COLO829 (cell line): ENCODE measurements at places on chromosomes 16 and 17.

DNA sequence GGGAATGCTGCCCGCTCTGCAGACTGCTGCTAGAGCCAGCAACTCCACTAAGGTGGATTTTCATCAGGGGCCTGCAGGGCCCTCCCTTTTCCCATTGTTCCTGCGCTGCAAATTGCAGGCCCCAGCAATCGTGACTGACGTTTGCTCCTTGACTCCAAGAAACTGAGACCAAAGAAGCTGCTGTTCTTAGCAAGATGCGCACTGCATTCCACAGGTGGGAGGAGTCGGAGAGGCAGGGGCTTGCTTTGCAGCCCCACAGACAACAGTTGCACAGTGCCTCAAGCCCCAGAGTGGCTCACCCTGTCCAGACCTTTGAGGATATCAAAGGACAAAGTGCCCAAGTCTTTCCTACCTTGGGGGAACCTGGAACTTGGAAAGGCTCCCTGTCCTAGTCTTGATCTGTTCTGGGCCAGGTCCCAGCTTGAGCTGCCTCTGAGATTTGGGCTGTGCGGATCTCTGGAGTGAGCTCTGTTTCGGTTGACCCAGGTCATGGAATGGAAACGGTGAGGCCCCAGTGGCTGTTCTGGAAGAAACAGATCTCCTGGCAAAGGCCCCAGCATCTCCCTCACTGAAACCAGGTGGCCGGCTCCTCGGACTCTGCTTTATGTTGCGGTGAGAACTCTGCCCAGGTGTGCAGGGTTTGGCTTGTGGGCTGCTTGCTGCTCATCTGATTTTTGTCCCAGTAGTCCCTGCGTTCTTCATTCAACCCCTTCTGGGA, 24.9 kb downstream of the PLCD3 start:
- no peak for DNase-seq

GRCh38 chr17:78925662-78926555, 722 bp upstream of the TIMP2 start:
- DNase-seq = peak; percentile 73

- no peak for DNase-seq
Measured at GRCh38 chr16:84514295-84514873, 9.9 kb upstream of the MEAK7 start.

- DNase-seq = no peak
Measured at GRCh38 chr16:11956558-11956957, 8.5 kb upstream of the TNFRSF17 start.

- peak; percentile 73 for DNase-seq
Measured at GRCh38 chr16:24668481-24669061, 60.9 kb upstream of the TNRC6A start.

DNA sequence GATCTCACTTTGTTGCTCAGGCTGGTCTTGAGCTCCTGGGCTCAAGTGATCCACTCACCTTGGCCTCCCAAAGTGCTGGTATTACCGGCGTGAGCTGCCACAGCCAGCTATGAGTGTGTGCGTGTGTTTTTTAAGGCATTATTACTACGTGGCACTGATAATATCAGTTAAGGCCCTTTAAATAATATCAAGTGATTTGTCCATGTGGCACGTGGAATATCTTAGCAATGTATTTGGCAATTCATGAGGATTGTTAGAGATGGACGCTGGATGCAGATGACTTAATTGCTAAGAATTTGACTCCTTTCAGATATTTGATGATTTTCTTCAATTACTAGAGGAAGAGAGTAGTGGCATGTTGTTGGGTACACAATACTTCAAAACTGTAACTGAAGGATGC, 25.5 kb upstream of the PMP22 start:
- DNase-seq = no peak

- no peak for DNase-seq
Measured at GRCh38 chr17:81246343-81246670, 7.2 kb downstream of the NDUFAF8 start.

GRCh38 chr16:86545481-86545880, 9.6 kb downstream of the MTHFSD start:
- DNase-seq = no peak

GRCh38 chr16:58730724-58731370, 3.3 kb downstream of the GOT2 start:
- no peak for DNase-seq

DNA sequence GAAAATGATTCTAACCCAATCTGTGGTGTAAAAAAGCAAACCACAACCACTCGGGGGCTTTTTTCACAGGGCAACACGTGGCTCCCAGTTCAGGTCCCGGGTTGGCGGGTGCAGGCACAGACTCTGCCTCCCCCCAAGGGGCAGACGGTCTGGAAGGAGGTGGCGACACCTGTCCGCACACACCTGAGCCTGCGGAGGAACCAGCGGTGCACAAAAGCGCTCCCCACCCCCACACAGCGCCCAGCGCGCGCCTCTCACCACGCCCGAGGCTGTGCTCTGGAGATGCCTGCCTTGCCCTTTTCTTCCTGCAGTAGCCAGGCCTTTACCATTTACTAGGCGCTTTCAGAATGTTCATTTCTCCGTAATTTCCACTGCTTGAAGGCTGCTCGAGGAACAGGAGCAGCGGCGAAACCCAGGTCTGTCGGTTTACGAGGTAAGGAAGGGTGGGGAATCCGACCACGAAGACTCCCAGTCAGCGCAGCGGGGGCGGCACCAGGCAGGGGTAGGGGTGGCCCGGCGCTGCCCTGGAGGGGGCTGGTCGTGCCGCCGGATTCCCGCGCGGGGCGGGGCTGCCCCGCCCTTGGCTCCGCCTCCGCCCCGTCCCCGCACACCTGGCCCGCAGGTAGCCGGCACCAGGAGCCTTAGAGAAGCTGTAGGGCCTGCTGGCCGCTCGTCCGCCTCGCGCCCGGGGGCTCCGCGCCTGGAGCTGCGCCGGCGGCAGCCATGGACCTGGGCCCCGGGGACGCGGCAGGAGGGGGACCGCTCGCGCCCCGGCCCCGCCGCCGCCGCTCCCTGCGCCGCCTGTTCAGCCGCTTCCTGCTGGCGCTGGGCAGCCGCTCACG, at the start of gene USP43:
TSS of gene USP43 (plus strand) at position 608 of the 842 bp plus-strand sequence. CDS start at position 724, 116 bp downstream.
- DNase-seq = no peak

DNA sequence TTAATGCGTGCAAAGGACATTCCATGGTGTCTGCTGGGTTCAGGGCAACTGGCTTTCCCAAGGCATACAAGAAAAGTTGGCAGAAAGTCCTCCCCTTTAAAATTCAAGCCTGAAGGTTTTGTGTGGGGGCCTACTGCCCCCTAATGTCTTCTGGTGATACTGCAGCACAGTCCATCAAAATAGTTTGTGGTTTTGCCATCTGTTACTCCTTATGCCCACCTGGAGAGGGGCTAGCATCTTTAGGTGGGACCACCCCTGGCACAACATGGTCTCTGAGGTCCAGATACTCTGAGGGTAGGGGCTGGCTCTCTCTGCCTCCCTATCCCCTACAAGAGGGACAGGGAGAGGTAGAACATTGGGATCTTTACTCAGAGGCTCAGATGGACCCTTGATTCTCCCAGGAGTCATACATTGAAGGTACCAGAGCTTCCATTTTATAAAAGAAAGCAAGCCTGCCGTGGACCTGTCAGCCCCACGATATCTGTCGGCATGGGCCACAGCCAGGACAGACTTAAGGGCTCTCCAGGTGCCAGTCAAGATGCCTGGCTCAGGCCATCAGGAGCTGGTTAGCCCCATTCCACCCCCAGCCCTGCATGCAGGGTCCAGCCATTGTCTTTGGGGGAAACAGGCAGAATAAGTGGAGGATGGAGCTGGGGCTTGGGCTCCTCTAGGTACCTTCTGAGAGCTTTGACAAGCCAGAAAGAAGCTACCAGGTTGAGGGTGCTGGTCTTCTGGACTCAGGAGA, 6.3 kb downstream of the ESRP2 start:
- DNase-seq = peak; percentile 49

DNA sequence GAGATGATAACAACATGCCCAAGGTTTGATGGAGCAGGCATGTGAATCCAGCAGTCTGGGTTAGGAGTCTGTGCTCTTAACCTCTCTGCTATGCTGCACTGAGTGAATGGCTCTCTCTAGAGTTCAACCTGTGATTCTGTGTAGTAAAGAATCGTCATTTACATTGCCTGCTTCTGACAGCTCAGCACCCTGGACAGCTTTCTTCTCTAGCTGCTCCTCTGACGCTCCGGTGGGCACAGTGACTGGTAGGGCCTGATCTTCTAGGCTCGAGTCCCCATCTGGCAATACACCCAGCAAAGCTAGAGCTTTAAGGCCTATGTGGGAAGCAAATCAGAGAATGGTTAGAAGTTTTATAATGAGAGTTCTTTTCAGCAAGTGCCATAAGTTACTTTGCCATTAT, 85.3 kb upstream of the ATP2A3 start:
- no peak for DNase-seq

DNA sequence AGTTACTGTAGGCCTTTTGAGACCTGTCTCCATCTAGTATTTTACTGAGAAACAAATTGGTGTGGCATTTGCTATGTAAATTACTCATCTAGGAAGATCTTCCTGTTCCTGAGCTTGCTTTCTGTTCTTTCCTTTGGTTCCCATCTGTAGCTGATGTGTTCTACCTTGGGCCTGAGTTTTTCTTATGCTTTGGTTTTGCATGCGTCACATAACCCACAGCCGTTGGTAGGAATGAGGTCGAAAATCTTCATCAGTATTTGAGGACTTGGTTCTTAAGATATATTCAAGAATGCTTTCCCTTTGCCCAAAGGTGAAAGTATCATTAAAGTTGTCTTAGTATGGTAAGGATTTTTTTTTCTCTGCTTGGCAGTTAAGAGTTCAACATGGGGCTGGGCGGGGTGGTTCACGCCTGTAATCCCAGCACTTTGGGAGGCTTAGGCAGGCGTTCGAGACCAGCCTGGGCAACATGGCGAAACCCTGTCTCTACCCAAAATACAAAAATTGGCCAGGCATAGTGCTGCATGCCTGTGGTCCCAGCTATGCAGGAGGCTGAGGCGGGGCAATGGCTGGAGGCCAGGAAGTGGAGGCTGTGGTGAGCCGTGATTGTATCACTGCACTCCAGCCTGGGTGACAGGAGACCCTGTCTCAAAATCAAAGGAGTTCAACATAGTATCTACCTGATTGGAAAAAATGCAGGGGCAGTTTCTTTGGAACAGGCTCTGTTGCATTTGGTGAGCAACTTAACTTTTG, 28.8 kb downstream of the IST1 start:
- no peak for DNase-seq

GRCh38 chr16:86756882-86757703, 178.7 kb downstream of the FOXL1 start:
- no peak for DNase-seq

DNA sequence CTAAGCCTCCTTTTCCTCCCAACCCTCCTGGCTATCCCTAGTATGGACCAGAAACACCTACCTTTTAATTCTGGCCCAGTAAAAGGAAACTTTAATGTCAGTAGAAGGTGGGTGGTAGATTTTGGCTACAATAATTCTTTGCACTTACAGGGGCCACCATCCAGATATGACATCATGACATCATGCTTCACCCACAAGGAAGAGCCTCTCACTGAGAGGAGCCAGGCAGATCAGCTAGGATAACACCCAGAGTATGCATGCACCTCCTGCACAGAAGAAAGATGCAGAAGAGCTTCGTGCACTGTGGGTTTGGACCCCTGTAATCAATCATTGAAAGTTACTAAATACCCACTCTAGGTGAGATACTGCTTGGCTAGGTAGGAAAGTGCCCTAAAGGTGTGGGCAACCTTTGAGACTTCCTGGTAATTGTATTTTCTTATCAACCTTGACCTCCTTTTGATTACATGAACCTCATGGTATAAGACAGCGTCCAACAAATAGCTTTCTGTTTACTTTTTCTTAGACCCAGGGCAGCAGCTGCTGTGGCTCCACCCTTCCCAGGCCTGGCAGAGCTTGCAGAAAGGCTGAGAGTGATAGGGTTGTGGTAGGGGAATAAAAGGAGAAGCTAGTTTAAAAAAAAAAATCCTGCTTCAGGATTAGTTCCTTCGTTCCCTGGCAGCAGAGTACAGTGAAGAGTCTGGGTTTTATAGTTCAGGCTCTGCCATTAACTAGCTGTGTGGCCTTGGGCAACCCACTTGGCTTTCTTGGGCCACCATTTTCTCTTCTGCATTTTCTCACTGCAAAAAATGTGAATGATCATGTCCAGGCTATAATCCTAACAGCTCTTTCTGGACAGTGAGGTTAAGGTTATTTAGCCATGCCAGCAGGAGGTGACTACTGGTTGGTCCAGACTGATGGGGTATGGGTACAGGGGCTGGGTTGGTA, 6.2 kb downstream of the MAP3K14 start:
- no peak for DNase-seq

GRCh38 chr16:88391144-88391850, 8.5 kb downstream of the ZNF469 start:
- DNase-seq = no peak

DNA sequence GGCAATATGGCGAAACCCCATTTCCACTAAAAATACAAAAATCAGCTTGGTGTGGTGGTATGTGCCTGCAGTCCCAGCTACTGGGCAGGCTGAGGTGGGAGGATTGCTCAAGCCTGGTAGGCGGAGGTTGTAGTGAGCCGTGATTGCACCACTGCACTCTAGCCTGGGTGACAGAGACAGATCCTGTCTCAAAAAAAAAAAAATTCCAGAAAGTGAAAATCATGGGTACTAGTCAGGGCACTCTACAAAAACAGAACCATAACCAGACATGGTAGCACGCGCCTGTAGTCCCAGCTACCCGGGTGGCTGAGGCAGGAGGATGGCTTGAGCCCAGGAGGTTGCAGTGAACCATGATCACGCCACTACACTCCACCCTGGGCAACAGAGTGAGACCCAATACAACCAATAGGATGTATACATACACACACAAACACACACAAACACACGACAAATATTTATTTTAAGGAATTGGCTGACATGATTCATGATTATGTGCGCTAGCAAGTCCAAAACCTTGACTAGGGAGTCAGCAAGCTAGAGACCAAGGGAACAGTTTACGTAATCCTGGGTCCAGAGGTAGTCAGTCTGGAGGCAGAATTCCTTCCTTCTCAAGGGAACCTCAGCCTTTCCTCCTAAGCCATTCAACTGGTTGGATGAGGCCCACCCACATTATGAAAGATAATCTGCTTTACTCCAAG, 11.6 kb upstream of the GP1BA start:
- DNase-seq = no peak

DNA sequence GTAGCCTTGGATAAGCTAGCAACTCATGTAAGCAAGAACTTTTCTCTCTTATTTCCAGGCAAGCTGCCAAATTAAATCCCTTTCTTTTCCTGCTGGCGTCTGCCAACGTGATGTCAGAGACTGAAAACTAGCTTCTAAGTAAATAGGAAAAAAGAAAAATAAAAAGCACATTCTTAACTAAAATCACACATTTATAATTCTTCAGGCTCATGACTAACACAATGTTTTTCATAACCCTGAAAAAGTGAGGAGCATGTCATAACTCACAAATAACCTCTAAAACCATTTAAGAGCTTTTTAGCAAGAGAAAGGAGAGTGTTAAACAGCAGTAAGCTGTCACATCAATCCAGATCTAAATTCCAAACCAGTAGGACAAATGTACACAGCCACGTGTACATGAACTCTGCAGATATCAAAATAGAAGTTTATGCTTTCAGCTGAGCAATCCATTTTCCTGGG, 110.0 kb downstream of the N4BP1 start:
- peak; percentile 38 for DNase-seq

DNA sequence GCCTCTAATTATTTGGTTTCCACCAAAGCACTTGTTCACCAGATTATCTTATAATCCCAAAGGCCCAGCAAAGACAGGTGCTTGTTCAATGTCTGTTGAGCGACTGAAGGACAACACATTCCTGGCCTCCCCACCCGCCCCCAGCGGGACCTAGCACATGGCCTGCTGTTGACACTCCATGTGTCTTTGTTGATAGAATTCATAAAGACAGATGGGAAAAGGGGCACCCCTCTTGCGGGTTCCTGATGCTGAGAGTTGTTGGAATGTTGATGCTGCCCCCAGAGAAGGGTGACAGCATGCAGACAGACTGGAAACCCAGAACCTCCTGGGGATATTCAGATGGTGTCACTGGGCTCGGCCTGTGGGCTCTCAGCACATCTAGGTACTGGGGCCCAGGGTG, 36.9 kb downstream of the SNX20 start:
- no peak for DNase-seq

GRCh38 chr16:1150511-1150982, 2.4 kb upstream of the CACNA1H start:
- DNase-seq = no peak
